NAMALWA (cell line): ENCODE measurements at places on chromosomes 7 and 10.

DNA sequence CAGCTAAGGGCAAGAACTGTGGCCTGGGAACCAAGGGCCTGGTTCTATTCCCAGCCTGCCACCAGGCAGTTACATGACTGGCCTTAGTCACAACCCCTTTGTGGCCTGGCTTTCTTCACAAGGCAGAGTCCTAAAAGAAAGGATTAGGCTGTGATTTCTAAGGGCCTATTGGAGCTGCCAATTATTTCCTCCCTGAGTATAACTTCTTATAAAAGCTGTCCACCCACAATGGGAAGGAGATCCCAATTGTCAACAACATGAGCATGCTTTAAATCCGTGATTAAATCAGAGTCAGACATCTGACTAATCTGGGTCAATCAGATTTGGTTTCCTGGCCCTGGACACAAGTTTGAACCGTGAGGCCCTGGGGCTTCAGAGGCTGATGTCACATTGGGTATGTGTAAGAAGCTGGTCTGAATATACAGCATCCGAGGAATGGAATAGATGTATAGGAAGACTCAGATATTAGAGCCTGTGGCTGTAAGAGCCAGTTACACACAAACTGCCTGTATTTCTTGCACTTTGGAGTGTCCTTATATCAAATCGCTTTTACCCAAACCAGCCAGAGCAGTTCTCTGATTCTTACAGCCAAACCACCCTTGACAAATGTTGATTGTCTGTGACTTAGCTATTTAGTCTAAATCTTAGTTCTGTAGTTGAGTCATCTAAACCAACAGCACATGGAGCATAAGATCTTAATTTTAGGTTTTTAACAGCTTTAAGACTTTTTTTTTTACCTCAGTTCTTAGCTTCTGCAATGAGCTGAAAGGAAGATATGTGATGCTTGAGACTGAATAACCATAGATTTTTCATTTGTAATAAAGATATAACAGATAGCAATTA is 61.3 kb downstream of the ABCB4 start:
- DNase-seq: no peak

GRCh38 chr7:7790041-7790741 is 71.8 kb upstream of the RPA3 start:
- no peak for DNase-seq

- no peak for DNase-seq
Observed at GRCh38 chr10:98463016-98463415, 16.3 kb upstream of the HPS1 start.

DNA sequence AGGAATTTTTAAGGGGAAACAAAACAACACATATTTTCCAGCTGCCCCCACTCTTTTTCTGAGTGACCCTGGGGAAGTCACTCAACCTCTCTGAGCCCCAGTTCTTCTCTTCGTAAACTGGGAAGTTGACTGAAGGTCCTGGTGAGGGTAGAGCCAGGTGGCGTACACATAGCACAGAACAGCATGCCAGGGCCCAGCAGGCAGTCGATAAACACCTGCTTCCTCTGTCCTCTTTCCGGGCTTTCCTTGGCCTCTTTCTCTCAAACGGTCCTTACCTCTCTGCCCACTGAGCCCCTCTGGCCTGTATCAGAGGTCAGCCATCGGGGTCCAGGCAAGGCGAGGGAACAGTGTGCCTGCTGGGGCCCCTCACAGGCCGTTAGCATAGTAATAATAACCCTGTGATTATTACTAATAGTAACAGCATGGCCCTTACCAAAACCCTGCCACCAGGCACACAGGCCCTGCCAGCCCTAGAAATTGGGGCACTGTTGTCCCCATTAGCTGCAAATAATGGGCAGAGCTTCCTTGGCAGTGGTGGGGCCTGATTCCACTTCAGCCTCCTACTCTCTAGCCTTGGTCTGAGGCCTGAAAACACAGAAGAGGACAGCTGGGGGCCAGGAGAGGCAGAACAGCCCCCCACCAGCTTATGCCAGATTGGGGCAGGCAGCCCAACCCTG is 37.3 kb upstream of the SLC29A3 start:
- DNase-seq: no peak

GRCh38 chr10:14617852-14618251 is 156.8 kb downstream of the FAM107B start:
- DNase-seq: no peak

- DNase-seq: no peak
Observed at GRCh38 chr10:33326933-33327332, 7.5 kb downstream of the NRP1 start.

DNA sequence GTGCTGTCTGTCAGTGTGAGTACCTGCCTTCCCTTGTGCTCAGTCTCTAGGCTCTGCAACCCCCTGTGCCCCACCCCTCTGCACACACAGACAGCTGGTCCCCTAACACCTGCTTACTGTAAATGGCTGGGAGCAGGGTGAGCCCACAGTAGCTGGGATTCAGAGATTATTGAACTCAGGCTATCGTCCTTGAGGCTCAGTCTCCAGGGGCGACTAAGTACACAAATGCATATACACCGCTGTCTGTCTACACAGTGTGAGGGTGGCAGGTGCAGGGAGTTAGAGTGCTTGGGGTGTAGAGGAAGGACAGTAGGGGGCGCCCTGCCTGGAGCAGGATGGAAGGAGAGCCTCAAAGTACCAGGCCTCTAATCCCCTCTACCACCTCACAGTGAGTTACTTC is 12.9 kb downstream of the UPP1 start:
- DNase-seq: peak; percentile 21

DNA sequence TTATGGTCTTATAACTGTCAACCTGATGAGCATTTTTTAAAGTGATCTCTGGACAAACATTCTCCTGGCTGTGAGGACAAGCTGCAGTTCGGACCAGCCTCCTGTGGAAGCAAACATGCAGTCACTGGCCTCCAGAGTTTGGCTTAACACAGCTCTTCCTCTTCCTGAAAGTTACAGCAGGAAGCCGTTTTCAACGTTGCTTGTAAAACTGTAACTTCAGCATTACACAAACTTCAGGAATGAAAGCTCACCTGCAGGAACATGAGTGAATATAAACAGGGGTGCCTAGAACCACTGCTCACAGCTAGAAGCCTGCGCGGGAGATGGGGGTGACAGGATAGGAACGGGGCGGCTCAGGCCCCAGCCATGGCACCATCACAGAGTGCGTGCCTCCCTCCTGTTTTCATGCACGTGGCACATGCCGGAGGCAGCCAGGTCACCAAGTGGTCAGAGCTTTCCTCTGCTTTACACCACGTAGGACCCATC is 292.9 kb upstream of the PITRM1 start:
- DNase-seq: no peak

DNA sequence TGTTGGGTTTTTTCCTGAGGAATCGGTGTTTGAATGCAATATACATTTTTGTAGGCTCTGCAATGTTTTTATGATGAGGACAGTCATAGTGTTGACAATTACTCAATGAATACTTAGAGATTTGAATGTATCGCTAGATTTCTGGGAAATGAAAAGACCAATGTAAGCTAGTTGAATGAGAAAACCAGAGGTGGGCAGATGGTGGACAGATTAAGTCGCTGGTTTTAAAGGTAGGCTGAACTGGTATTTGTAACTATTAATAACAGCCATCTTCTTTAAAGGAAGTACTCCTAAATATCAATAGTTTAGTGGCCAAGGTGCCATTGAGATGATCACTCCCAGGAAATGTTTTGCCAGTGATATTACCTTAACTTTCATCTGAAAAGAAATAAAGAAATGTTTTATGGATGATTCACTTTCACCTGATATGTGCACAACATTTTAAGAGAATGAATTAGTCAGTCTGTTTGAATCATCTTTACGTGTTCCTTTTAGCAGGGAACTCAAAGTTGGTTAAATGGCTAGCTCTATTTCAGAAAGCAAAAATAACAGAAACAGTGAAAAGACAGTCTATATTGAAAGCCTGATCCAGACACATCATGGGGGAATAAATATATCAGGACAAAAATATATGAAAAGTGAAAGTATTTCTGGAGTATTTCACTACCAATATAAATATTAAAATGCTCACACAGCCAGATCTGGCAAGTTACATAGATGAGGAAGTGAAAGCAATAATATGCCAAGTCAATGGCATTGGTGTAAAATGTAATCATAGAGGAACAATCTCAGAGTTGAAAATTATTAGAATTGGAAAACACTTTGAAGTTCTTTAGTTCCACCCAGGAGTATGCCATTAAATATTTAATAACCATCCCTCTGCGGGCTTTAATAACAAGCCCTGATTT is 20.7 kb downstream of the MET start:
- DNase-seq: peak; percentile 25

GRCh38 chr7:4782333-4783291 is 7.2 kb downstream of the AP5Z1 start:
- DNase-seq: no peak

- no peak for DNase-seq
Observed at GRCh38 chr7:156152390-156152789, 340.1 kb upstream of the SHH start.

- DNase-seq: no peak
Observed at GRCh38 chr10:22436526-22436892, 91.2 kb downstream of the SPAG6 start.

- DNase-seq: no peak
Observed at GRCh38 chr7:32023376-32023775, 46.8 kb downstream of the PDE1C start.

DNA sequence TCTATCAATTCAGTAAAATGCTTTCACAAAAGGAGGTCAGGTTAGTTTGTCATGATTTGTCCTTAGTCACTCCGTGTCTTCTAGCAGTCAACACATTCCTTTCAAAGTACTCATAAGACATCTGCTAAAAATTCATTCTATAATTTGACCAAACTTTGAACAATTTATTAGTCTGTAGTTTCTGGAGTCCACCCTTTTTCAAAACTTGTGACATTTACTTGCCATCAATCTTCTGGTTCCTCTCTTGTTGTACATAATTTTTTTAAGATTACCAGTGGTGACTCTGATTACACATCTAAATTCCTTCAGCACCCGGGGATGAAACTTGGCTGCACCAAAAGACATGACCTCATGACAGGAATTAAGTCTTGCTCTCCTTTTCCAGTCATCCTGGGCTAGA is 130.1 kb downstream of the NEBL start:
- DNase-seq: no peak

DNA sequence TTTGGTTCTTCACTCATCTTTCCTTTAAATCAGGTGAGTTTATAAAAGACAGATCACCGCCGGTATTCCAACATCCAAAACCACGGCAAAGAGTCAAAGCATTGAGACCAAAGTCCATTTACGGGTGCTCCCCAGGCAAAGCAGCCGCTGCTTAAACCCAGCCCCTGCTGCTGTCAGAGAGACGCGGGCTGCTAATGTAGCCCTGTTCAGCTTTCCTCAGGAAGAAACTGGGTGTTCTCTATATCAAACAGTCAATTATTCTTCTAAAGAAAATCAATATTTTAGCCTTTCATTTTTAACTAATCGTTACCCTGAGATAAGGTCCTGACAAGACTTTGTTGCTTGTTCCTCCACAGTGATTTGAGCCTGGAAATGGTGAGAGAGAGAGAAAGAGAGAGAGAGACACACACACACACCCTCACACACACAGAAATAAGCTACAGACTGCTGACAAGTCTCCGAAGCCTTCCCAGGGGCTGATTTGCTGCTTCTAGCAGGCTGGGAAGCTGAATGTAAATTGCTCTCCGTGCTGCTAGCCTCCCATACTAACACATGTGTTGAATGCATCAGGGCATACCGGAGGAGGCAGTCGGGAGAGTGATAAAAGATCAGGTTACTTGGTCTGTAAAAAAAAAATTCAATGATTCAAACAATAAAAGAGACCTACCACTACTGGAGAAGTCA is 183.0 kb upstream of the ANK3 start:
- DNase-seq: peak; percentile 43

DNA sequence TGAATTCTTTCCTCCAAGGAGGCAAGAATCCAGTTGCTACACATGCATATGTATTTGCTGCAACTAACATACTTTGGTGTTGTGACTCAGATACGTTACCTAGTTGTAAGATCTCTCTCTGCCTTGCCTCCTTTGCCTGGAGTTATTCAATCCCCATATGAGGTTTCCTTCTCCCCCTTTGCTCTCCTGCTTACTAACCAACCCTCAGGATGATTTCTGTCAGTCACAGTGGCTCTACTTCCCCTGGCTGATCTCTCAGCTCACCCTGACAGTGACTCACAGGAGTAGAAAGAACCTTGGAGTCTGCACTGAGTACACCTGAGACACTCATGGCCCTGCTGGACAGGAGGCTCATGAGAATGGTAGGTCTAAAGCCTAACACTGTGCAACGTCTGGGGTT is 92.0 kb downstream of the TMEM106B start:
- no peak for DNase-seq
